Lower lobe of right lung (tissue), 2 donors: ENCODE measurements at places on chromosomes 12 and 14.

GRCh38 chr12:21710958-21711775, 53.5 kb upstream of the LDHB start:
- no peak for DNase-seq

GRCh38 chr12:23303821-23304220, 645.6 kb downstream of the SOX5 start:
- DNase-seq: no peak

DNA sequence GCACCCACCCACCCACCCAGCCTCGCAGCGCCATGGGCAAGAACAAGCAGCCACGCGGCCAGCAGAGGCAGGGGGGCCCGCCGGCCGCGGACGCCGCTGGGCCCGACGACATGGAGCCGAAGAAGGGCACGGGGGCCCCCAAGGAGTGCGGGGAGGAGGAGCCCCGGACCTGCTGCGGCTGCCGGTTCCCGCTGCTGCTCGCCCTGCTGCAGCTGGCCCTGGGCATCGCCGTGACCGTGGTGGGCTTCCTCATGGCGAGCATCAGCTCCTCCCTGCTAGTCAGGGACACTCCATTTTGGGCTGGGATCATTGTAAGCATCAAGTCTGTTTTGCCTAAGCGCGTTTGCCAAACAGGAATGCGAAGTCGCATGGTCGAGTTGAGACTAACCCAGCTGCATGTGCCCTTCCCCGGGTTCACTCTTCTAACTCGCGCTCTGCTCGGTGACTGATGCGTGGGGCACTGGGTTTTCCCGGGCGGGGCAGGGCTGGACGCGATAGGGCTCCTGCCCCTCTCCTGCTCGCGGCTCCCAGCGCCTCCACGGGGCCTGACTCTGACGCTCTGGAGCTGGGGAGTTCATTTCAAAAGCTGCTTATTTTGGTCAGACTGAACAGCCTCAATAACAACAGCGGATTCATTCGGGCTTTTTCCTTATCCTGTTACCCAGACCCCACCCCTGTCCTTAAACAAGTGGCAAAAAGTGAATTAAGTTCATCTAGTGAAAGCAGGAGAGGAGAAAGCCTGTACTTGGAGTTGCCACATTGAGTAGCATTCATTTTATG, 458 bp downstream of the SSPN start:
- peak; percentile 64 for DNase-seq

GRCh38 chr12:78494911-78495310, 369.7 kb upstream of the SYT1 start:
- DNase-seq: no peak

GRCh38 chr12:19937161-19937560, 431.2 kb upstream of the PDE3A start:
- DNase-seq: no peak

DNA sequence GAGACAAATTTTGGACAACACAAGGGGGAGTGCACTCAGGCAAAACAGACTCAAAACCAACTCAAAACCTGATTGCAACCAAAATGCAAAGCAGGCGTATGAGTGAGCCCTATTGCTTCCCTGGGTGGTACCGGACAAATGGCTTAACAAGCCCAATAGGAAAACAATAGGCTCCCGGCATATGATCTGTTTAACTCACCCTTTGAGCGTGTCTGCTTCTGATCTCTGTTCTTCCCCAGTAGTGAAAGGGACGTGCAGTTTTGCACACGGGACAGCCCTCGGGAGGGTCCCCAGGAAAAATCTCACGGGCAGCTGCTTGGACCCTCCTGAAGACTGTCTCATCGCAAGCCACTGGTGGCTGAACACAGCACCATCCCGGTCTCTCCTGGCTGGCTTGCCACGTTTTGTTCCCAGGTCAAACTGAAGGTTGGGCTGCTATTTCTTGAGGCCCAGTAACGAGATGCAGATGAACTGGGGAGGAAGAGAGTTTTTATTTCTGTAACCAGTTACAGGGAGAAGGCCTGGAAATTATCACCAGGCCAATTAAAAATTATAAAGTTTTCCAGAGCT, 9.9 kb downstream of the SOAT2 start:
- no peak for DNase-seq

DNA sequence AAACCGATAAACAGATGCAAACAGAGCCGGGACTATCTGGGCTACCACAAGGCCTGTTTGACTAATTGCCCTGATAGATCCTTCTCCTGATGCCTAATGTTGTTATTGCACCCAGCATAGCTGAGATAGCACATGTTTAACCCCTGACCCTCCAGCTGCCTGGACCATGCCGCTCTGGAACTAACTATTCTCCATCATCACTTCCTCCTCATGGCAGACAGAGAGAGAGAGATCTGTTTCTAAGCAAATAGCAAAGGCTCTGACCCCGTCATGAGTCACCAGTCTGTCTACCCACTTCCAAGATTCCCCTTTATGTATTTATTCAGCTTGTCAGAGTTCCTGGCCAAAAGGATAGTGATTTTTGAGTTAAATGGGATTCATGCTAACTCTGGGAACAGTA, 58.2 kb upstream of the FLRT2 start:
- DNase-seq: no peak

DNA sequence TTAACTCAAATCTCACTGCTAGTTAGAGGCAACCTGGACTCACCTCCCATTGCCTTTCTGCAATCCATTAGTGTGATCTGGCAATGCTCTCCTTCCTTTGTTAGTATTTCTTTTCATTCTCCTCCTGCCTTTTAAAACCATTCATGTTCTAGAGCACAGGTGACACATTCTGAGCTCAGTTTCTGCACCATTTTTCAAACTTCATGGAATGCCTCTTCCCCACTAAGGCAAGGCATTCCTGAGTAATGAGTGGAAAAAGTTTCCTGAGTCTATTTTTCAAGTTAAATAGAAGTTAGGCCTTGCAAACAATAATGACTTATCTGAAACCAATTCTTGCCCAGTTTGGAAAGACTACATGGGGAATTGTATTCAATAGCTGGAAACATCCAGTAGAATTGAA, 1001.8 kb downstream of the BCL11B start:
- no peak for DNase-seq

GRCh38 chr14:63745858-63746425, 18.1 kb upstream of the SGPP1 start:
- DNase-seq: peak; percentile 59

GRCh38 chr12:14605401-14605989, 37.8 kb upstream of the PLBD1 start:
- DNase-seq: no peak

DNA sequence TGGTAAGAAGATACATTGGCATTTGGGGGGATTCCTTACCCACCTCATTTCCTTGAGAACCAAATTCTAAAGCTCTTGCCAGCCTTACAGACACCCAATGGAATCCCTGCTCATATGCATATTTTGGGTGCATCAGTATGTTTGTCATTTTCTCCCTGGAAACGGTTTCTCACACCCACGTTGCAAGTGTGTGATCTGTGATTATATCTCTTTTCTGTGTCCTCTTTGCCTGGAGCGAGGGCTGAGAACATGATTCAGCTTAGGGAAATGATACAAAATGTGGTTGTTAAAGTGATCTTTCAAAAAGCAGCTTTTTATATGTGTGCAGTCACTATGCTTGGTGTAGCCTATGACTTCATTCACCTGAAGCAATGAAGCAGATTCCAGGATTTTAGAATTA, 52.0 kb downstream of the KCNMB4 start:
- no peak for DNase-seq

GRCh38 chr12:2589381-2589780, 205.4 kb upstream of the FKBP4 start:
- DNase-seq: no peak

GRCh38 chr12:93167841-93168492, 209.8 kb upstream of the NUDT4 start:
- no peak for DNase-seq

DNA sequence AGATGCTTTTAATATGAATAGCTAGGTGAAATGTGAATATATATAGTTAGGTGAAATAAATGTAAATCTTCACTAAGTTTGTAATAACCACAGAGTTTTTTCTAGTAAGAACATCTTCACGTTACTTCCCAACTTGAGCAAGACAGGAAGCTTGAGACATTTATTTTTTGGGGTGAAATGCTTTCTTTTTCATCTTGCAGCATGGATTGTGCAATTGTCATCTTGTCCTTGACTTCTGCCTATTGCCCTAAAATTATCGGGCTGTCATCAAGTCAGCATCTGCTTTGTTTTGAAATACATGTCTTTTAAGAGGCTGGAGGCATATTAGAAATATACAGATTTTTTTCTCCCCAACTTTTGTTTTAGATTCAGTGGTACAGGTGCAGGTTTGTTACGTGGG, 433.9 kb downstream of the PCNX1 start:
- DNase-seq: no peak

- no peak for DNase-seq
These were observed 486.5 kb downstream of the ZFP36L1 start for GRCh38 chr14:68306265-68306933.

GRCh38 chr12:24991209-24992049, 42.5 kb upstream of the BCAT1 start:
- DNase-seq: no peak

DNA sequence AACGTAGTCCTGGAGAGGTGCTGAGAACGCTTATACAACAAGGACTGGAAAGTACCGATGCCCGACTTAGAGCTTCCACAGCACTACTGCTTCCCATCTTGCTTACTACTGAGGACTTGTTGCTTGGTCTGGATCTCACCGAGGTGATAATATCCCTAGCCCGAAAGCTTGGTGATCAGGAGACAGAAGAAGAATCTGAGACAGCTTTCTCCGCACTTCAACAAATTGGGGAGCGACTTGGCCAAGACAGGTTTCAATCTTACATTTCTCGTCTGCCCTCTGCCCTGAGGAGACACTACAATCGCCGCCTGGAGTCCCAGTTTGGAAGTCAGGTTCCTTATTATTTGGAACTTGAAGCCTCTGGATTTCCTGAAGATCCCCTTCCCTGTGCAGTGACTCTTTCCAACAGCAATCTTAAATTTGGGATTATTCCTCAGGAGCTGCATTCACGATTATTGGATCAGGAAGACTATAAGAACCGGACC, 1.1 kb downstream of the TOGARAM1 start:
- no peak for DNase-seq

GRCh38 chr14:50649691-50650090, 18.4 kb downstream of the SAV1 start:
- DNase-seq: no peak

DNA sequence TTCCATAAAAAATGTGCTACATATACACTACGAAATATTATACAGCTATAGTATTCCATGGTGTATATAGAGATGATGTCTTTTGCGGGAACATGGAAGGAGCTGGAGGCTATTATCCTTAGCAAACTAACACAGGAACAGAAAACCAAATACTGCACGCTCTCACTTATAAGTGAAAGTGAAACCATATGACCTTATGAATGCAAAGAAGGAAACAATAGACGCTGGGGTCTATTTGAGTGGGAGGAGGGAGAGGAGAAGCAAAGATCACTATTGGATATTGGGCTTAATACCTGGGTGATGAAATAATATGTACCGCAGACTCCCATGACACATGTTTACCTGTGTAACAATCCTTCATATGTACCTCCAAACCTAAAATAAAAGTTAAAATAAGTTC, 142.8 kb downstream of the LRFN5 start:
- no peak for DNase-seq

GRCh38 chr14:28596391-28596790, 170.2 kb upstream of the FOXG1 start:
- DNase-seq: no peak

DNA sequence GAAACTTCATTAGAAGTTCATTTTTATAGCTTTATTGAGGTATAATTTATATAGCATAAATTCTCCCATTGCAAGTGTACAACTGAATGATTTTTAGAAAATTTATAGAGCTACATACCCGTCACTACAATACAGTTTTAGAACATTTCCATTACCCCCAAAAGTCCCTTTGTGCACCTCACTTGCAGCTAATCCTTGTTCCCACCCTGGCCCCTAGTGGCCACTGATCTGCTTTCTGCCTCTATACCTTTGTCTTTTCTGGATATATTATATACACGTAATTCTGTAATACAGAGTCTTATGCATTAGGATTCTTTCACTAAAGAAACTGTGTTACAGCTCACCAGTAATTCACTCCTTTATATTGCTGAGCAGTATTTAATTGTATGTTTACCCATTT, 145.1 kb upstream of the DIO2 start:
- DNase-seq: no peak

GRCh38 chr14:75724414-75725204, 63.6 kb downstream of the TTLL5 start:
- DNase-seq: no peak
